ENCODE measurements at places on chromosomes 5 and 9.
A peak's percentile ranks its signal among the peaks of the same experiment; 100 is the strongest.

DNA sequence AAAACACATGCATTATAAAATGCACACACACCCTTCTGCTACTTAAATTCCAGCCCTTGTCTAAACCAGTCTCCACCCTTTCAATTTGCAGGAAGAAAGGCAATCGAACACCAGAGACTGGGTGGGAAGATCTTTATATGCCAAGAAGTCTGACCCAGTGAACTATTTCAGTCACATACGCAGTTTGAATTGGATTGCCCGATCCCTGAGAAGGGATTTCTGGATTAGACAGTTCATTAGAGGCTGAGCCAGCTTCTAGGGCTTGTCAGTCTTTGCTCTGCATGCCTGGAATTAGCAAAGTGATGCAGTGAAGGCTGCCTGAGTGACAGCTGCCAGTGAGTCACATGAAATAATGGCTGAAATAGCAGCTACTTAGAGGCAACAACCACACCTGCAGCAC is 159.9 kb downstream of the PPP2R2B start:
- DNase-seq: no peak

DNA sequence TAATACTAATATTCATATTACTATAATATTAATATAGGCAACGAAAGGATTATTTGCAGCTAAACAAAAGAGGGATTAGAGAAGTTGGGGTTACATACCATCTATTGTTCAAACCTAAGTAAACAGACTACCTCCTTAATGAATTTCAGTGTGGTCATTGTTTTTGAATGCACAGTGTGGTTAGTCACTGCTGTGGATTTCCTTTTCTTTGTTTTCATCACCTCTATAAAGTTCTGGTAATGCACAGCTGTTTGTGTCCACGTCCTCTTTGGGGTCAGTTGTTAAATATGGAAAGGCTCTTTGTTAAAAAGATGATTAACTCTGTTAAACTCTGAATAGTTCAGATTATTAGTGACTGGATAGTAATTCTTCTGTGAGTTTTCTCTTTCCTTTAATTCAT is 233.6 kb downstream of the MAST4 start:
- no peak for DNase-seq

- DNase-seq: no peak
These were observed 38.7 kb upstream of the GABBR2 start for GRCh38 chr9:98747476-98747875.

DNA sequence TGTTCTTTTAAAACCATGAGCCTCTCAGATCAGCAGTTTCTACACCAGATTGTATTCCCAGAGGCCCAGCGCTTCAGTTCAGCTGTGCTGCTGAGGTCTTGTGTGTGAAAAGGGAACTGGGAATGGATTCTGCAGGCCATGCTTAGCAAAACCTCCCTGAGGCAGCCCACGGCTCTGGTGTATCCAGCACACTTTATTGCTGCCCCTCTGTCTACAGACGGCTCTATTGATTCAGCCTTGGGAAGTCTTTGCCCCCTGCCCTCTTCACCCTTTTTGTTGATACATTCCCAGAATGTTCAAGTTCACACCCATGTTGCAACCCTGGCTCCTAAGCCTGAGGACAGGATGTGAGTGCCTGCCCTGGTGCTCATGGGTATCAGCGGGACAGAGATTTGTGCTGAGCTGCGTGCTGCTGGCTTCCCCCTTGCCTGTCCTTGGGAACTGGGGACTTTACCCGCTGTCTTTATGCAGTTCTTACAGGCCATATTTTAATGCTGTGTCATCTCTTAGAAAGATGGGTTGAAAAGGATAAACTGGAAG is 37.3 kb downstream of the ARHGAP26 start:
- no peak for DNase-seq

GRCh38 chr9:137487454-137488326 is 28.6 kb upstream of the NSMF start:
- DNase-seq: no peak

GRCh38 chr9:19186232-19186631 is 44.3 kb upstream of the DENND4C start:
- DNase-seq: no peak

- no peak for DNase-seq
These were observed 300.1 kb downstream of the ENC1 start for GRCh38 chr5:74340476-74340875.

DNA sequence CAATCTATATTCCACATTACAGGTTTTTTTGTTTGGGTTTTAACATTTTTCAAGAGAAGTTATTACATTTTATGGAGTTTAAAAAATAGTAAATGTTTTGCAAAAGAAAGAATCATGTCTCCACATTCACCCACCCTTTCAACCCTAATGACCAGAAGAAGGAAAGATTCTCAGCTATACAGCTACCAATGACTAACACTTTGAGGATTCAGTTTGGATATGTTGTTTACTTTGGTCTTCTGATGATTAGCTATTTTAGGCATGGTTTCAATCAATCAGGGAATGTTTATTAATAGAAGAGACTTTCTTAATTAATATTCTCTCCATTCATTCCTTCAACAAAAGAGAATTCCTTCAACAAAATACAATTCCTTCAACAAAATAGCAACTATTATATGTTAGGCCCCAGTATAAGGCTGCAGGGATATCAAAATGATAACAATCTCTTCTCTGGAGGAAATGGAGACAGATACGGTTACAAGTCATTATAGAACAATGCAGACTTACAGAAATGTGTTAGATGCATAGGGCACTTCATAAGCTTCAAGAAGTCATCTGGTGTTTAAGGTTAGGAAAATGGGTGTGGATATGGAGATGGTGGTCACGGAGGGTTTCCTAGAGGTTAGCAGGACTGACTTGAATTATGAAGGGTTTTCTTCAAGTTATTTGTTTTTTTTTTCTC is 9.3 kb upstream of the NR3C1 start:
- DNase-seq: no peak

DNA sequence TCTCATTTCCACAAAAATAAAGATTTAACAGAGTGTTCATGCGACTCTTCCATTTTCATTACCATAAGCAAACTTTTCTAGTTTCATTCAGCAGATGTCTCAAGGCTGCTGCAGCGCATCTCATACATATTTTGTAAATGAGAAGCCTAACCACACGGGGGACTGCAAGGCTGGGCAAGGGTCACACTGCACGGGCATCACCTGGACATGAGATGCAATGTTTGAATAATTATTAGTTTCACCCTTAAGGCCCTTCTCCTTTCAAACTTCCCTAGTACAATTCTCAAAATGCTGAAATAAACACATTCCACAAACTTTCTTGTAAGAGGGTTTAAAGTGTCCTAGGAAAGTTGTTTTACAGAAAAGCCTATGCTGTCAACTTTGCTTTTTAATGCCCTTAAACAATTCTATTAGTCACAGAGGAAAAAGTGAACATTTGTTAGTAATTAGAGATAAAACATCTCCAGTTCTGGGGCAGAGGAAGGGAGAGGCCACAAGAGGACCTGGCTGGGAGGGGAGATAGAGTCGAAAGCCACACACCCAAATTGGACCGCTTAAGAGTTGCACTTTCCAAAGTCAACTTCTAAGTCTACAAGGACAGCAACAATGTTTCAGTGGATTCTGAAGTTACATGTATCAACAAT is 1.3 kb downstream of the DENND1A start:
- DNase-seq: peak; percentile 28

All from amniotic stem cell (primary cell).